ENCODE measurements at places on chromosomes 3 and 15.

DNA sequence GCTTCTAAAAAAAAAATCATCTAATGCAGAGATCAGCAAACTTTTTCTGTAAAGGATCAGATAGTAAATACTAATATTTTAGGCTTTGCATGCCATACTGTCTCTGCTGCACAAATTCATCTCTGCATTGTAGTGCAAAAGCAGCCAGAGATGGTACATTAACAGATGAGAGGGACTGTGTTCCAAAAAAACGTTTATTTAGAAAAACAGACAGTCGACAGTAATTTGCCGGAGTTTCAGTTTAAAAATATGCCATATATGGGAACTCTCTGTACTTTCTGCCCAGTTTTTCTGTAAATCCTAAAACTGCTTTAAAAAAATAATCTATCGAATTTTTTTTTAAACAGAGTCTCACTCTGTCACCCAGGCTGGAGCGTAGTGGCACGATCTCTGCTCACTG is 14.3 kb downstream of the MINDY2 start:
- DNase-seq = no peak

GRCh38 chr3:1079662-1080061 is 13.2 kb upstream of the CNTN6 start:
- no peak for DNase-seq

DNA sequence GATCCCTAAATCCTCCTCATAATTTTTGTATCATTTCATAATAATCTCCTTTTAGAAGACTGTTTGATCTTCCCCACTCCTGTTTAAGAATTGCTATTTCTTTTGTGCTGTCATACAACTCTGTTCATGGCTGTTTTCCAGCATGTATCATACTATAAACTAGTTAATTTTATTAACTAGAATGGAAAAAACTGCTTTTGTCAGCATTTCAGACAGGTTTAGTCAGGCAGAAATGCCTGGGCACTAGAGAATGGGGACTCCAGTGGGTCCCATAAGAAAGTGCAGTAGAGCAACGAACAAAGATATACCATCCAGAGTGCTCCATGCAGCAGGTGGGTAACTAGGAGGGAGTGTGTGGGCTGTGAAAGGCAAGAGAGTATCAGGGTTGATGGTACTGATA is 523.9 kb downstream of the PLOD2 start:
- DNase-seq = no peak

- no peak for DNase-seq
These were observed 11.4 kb downstream of the CCDC12 start for GRCh38 chr3:46965151-46965550.

DNA sequence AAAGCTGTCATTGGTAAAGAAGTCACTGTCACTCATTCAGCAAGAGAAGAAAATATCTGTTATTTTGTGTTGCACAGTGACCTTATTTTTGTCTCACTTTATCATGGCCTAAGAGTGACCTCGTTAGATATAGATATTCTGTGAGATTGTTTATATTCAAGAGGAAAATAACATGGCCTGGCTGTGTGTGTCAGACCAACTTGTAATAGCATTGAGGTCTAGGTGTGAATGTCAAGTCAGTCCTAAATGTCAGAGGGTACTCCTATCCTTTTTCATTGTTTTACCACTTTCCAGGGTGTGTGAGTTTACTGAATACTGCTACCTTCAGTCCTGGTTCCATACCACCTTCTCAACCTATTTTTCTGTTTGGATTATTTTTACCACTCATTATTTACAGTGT is 18.5 kb upstream of the TM4SF4 start:
- DNase-seq = no peak

DNA sequence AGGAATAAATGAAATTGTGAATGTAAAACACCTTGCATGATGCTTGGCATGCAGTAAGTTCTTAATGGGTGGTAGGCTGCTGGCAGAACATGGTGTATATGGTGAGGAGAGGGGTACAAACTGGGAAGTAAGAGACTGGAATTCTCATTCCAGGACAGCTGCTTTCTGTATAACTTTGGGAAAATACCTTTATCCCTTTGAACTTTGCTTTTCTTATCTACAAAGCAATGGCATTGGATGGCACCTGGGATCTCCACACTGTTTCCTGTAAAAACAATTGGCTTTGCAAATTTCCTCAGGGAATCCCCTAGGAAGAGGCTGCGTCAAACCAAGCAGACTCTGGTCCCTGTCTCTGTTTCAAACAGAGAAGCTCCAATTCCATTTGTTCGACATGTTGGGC is 100.7 kb upstream of the SLC4A7 start:
- no peak for DNase-seq

DNA sequence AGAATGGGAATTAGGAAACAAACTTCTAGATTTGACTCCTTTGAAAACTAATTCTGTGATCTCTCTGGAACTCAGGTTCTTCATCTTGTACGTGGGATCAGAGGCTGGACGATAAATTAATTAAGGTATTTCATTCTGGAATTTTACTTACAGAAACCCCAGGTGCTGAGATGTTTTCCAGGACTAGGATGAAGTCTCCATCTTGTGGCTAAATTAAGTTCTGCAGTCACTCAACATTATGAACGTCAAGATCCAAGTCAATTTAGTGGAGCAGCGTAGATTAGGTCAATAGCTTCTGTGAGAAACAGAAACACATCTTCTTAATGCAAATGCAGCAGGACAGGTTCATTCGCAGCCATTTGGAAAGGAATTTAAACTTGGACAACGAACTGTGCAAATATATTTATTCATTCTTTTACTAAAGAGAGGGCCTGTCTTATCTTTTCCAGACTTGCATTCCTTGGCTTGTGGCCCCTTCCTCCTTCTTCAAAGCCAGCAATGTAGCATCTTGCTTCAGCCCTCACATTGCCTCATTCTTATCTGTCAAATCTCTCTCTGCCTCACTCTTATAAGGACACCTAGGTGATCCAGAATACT is 26.7 kb upstream of the TMC3 start:
- DNase-seq = no peak

GRCh38 chr15:90008607-90009006 is 7.5 kb downstream of the ZNF710 start:
- DNase-seq = no peak

GRCh38 chr3:114025451-114025850 is 30.9 kb downstream of the CCDC191 start:
- no peak for DNase-seq

DNA sequence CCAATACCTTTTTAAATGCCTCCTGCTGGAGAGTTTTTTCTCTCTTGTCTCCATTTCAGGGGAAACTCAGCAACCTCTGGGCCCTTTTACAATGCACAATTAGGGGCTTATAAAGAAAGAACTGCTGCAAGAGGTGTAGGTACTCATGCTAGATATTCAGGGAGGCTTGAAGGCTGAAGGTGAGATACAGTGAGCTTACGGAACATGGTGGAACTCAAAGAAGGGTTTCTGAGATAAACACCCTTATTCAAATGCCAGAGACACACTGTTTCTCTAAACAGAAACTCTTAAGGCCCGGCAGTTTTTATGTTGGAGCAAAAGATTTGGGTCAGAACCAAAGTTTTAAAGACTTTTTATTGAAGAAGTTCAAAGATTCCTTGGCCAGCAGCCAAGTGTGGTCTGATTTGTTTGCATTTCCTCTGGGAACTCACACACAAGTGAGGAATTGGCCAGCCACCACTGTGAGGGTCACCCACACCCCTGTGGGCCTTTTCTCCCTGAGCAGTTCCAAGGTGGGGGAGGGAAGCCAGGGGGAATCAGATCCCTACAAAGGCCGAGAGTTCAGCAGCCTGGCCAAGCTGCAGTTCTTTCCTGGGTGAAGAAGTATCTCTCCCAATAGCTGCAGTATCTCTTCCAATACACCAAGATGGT is 47.8 kb downstream of the TNFAIP8L3 start:
- no peak for DNase-seq

DNA sequence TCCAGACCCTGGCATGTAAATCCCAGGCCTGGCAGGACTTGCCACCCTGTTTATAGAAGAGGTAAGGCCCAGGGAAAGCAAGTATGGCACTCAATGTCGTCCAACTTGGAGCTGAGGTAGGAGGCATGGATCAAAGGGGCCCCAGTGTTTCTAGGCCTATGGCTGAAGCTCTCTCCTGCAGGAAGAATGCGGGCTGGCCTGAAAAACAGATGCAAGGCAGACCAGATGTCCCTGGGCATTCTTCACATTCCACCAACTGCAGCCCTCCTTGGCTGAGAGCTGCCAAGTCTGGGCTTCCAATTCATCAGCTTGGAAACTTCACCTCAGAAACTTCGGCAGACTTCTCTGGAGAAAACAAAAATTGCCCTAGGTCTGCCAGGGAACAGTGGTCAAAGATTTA is 22.2 kb downstream of the MESD start:
- no peak for DNase-seq

- no peak for DNase-seq
These were observed 33.9 kb downstream of the SHQ1 start for GRCh38 chr3:72814308-72814707.

GRCh38 chr15:37929238-37929637 is 5.2 kb upstream of the TMCO5A start:
- no peak for DNase-seq

- no peak for DNase-seq
These were observed 848 bp upstream of the CADPS start for GRCh38 chr3:62876064-62876463.

GRCh38 chr15:93105485-93105884 is 16.5 kb upstream of the RGMA start:
- no peak for DNase-seq

DNA sequence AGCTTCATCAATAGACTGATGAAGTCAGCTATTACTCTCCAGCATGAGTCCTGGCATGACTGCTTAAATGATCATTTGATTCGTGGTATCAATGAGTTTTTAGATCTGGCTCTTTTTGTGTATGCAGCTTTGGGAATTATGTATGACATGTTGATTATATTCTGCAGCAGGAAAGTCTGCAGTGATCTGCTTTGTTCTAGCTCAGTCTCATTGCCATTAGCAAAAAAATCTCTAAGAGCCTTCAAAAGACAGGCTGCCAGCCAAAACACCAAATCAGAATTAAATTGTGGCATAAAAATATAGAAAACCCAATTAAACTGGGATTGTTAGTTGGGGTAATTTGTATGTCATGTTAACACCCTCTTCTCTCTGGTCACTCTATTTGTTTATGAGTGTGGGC is 1021.0 kb upstream of the SEMA6D start:
- DNase-seq = no peak

GRCh38 chr3:70049761-70050160 is 50.2 kb downstream of the SAMMSON start:
- DNase-seq = no peak

GRCh38 chr15:30043211-30043655 is 39.5 kb upstream of the GOLGA8J start:
- DNase-seq = no peak

DNA sequence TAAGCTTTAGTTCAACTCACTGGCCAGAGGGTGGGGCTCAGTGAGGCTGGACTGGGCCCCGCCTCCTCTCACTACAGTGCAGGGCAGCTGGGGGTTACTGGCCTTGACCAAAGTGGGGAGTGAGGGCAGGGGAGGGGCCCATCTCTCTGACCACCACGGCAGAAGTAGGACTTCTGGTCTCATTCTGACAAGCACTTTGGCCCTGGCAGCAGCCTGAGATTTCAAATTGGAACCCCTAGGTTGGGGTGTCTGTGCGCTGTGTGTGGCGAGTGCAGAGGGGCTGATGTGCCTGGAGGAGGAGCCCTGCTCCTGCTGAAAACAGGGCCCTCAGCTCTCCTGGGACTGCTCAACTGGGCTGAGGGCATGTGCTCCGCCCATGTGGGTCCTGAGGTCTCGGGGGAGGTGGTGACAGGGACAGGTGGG is 60.3 kb upstream of the RPL32 start:
- DNase-seq = no peak

DNA sequence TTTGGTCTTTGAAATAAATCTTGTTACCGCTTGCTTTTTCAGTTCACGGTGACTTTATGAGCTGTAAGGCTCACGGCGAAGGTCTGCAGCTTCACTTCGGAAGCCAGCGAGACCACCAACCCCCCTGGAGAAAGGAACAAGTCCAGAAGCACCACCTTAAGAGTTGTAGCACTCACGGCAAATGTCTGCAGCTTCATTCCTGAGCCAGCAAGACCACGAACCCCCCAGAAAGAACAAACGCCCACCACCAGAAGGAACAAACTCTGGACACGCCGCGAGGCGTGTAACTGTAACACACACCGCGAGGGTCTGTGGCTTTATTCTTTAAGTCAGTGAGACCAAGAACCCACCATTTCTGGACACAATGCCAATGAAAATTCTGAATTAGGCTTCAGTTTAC is 28.8 kb downstream of the GOLGA6A start:
- DNase-seq = no peak

DNA sequence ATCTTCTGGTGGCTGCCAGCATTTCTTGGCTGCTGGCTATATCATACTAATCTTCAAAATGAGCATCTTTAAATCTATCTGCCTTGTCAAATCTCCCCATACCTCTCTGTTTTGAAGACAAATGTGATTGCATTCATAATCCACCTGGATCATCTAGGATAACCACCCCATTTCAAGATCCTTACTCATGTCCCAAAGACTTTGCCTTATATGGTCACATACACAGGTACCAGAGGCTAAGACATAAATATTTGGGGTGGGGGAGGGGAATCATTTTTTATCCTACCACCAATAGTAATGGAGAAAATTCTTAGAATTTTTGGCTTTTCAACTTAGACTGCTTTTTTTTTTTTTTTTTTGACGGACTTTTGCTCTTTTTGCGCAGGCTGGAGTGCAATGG is 970.8 kb downstream of the PLOD2 start:
- DNase-seq = no peak

- no peak for DNase-seq
These were observed 282.5 kb upstream of the STT3B start for GRCh38 chr3:31250116-31250777.

GRCh38 chr15:69994429-69995205 is 103.1 kb downstream of the TLE3 start:
- DNase-seq = no peak

- no peak for DNase-seq
These were observed 3.6 kb downstream of the SNX1 start for GRCh38 chr15:64099379-64099778.

DNA sequence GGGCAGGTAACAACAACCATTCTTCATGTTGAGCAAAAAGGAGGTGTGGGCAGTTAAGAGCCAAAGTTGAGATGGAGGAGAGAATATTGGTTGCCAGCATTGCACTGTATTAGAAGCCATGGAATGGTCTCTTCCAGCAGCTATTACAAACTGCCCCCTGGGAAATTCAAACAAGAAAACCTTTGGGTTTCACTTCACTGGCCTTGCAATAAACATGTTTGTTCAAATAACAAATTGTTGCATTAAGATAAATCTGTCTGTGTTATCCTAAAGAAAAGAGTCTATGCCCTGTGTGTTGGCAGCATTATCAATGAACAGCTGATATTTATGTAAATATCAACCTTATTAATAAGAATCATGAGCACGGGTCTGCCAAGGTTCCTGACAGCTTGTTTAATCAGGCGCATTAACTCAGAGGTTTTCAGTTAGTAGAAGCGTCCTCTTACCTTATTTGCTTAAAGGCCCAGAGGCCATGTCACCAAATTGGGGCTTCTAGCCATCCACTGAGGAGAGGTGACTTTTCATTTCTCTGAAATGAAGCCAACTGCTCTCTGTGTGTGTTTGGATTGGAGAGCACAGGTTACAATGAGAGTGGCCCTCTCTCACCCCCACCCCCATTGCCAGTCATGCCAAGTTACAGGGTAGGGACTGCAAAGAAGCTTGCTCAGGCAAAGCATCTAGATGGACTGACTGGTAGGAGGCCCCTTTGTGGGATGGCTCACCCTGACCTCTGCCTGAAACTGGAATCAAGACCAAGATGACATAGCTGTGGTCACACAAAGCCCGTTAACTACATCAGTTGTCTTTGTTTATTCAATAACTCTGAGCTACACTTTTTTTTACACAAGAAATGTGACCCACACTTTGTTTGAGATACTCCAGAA is 10.5 kb downstream of the FILIP1L start:
- no peak for DNase-seq
